ENCODE measurements at places on chromosomes 2 and 18.

GRCh38 chr2:174544156-174544555 is 53.4 kb downstream of the WIPF1 start:
- no peak for DNase-seq

GRCh38 chr2:238486123-238486848 is 59.6 kb downstream of the ASB1 start:
- no peak for DNase-seq

GRCh38 chr2:37776487-37776886 is 105.0 kb upstream of the CDC42EP3 start:
- DNase-seq: no peak

DNA sequence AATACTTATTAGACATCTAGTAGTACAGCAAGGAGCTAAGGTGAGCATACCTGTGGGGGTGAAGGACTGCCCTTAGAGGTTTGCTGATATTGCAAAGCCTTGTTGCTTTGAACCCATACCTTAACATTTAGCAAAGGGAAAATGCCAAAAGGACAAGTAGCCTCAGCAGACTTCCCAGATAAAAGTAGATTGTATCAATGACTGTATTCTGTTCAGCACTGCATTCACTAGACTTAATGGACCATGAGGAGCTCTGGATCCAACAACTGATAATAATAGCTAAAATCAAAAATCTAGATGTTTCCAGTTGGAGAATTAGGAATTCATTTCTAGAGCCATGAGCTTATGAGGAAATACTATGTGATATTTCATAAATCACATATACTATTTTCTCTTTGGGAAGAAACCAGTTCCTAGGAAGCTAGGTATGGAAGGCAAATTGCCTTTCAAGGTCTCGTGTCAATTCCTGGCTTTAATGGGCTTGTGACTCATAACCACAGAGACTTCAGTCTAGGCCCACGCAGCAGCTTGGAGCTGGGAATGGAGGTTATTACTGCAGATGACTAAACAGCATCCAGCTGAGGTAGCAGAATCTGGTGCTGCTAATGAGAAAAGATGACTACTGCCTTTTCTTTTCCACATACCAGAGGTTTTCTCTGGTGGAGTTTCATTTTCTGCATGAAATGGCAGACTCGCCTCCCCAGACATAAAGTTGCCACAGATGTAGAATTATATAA is 191.2 kb upstream of the NABP1 start:
- no peak for DNase-seq

GRCh38 chr2:31413862-31414550 is 536 bp downstream of the XDH start:
- DNase-seq: no peak

DNA sequence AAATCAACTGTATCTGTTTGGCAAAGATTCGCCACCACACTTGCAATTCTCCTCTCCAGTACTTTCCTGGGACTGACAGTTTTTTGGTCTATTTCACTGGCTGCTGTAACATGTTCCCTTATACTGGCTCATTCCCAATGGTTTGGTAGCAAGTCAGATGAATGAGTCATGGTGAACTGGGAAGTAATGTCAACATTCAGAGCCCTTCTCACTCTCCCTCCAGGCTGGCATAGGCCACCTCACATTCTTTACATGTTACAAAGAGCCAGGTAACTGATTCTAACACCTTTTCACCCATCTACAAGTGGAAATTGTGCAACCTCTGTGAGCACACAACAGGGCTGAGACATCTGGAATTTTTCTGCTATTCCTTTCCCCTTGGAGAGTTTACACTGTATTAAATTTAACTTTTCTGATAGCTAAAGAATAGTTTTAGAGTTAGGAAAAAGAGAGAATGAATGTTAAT is 111.3 kb upstream of the TLK1 start:
- no peak for DNase-seq

DNA sequence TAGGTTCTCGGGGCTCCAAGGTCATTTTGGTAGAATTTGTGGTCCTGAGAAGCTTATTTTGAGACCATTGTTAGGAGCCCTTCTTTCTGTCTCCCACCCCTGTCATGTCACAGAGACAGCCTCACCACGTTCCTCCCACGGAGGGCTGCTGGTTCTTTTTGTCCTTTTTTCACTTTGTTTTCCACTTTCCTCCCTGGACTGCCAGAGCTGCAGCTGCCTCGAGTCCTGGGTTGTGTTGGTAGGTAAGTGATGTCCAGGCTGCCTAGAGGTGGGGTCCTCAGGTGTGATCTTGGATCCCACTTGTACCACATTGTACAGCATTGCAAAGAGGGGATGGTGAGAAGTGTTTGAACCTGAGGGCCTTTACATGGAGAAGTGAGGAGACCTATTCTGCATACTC is 130.2 kb upstream of the EML6 start:
- no peak for DNase-seq

DNA sequence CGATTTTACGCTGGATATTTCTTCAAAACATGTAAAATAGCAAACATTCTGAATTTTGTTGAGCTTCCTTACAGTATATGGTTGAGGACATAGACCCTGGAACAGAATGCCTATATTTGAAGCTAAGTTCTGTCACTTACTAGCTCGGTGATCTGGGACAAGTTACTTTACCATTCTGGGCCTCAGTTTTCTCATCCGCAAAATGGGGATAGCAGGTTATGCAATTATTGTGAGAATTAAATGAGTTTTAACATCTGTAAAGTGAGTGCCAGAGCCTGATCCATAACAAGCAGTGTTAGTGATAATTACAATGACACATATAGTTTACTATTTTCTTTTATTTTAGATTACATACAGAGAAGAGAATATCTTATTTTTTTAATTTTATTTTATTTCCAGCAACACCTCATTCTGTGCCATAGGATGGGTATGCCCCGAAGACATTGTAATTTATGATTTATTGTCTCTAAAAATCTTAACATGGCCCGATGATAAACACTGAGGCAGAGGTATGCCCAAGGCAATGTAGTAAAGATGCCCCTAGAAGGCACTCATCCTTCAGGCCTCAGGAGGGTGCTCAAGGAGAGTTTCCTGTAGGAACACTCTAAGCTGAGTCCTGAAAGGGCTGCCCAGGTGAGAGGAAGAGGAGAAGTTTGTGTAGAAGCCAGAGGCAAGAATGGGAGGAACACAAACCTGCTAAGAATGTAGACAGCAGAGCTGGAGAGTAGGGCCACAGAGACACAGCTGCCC is 250.9 kb downstream of the BCL11A start:
- no peak for DNase-seq

GRCh38 chr2:207311316-207312005 is 145.7 kb upstream of the KLF7 start:
- DNase-seq: peak; percentile 99

DNA sequence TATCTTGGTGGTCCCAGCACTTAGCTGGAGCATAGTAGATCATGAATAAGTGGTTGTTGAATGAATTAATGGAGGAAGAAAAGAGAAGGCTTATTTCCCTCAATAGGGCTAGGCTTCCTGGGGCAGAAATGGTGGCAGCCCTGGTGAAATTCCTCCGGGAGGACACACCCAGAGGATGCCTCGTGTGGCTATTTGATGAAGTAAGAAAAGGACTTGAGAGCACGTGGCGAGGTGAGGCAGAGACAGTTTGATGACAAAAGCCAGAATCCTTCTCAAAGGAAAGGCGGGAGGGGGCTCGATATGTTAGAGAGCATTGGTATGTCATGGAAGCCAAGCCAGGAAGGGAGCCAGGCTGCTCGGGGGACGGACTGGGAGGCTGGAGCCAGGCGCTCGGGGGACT is 14.7 kb downstream of the FAM228A start:
- DNase-seq: no peak

DNA sequence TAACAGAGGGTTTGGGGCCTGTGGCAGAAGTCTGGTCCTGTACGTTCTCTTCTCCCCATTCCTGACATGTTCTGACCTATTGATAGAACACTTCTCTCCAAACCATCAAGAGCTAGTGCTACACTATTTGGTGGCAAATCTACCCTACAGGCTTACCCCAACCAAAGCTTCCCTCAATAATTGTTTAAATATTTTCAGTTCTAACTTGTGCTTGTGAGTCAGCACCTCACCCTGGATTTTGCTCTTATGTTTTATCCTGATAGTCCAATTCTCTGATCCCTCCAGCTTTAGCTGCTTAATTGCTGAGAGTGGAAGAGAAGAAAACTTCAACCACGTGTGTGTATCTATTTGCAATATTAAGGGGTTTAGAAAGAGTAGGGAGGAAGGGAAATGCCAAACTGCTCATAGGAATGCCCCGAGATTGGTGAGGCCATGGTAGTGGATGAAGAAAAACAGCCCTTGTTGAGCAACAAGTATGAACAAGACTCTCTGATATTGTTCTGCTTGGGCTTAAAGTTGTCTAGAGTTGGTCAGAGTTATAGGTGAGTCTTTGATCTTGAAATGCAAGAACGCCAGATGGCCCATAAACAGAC is 67.8 kb upstream of the PARD3B start:
- DNase-seq: no peak

DNA sequence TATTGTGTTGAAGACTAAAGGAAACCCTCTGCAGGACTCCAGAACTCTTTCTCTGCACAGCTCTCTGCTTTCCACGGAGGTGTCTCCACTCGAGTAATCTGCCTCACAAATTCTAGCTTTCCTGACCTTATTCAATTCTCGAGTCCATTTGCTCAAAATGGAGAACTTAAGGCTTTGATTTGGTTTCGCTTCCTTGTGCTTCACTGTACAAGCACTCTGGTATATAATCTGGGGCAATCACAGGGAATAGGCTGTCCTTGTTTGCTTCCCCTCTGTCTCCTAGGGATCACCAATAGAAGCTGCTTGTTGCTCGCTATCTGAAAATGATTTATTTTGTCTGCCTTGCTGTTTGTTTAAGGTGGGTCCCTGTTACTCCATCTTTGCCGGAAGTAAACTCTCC is 129.1 kb upstream of the DOCK10 start:
- DNase-seq: peak; percentile 14

DNA sequence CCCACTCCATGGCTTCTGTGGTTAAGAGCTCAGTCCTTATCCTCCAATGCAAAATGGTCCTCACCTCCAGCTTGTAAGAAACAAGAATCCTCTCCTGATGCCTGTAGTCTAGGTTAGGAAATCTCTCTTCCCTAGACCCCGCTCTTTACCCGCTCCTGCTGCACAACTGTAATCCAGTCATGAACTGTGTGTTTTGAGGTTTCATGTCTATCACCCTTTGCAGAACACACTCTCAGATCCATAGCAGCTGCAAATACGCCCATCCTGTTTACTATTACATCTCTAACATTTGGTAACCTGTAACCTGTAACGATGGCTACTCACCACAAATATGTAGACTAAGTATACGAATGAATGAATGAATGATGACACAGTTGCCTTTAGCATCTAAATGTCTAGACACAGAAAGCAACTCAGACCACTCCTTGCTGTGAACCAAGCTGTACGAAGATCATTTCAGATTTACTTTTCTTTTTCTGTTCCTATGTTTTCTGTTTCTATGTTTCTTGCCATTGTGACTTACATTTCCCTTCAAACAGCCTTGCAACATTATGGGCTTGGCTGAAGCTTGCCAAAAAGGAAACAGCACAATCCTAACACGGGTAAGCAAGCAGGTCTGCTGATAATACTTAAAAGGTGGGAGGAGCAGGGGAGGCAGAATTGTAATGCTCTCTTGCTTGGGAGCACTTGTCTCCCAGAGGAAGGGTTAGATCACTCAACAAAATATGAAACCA is 53.7 kb downstream of the EPHA4 start:
- no peak for DNase-seq

DNA sequence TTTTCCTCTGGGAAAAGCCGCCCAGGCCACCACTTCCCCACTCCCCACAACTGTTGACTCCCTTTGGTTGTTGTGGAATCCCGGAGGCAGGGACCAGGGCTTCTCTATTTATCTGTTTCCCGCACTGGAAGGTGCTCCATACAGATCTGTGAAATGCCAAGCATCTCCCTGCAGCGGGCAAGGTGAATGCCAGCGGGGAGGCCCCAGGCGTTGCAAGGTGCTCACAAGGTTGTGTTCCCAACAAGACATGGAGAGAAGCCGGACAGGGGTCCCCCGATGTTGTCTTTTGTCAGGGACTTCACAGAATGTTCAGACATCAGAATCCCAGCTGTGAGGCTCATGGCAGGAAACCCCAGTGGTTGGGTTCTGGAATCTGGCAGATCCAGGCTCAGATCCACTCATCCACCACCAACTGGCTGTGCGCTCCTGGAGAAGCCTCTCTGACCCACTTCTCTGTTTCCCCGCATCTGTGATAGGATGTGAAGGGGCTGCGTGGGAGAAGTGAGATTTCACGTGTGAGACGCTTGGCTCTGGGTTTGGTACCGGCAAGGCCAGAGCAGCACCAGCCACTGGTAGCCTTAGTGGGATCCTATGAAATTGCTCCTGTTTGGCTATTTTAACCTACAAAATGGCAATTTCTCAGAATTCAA is 8.6 kb upstream of the NEU2 start:
- DNase-seq: no peak

DNA sequence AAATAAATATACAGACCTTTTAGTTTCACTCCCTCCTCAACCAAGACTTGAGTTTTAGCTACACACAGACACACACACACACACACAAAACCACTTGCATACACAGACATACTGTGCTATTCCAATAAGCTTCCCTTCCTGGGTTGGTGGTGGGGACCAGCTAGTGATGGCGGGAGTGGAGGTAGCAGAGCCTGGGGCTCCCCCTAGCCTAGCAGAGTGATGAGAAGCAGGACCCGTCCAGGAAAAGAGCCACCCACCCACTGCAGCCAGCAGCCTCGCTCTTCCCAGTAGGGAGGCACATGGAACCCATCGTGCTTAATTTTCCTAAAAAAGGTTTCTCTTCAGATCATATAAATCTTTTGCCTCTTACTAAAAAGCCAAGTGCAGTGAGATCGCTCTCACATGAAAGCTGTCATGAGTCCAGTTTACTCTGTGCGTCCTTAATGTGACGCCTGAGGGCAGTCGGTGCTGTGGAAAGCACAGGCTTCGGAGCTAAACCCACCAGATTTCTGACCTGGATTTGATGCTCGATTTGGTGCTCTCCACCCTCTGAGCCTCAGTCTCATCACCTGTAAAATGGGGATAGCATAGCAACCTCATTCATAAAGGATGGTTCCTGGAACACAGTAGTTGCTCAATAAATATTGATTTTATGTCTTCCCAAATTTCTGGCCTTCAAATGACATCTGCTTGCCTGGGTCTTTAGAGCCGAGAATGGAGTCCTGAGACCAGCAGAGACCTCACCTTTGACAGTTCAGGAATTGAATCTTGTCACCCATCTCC is 60.1 kb upstream of the YWHAQ start:
- no peak for DNase-seq

DNA sequence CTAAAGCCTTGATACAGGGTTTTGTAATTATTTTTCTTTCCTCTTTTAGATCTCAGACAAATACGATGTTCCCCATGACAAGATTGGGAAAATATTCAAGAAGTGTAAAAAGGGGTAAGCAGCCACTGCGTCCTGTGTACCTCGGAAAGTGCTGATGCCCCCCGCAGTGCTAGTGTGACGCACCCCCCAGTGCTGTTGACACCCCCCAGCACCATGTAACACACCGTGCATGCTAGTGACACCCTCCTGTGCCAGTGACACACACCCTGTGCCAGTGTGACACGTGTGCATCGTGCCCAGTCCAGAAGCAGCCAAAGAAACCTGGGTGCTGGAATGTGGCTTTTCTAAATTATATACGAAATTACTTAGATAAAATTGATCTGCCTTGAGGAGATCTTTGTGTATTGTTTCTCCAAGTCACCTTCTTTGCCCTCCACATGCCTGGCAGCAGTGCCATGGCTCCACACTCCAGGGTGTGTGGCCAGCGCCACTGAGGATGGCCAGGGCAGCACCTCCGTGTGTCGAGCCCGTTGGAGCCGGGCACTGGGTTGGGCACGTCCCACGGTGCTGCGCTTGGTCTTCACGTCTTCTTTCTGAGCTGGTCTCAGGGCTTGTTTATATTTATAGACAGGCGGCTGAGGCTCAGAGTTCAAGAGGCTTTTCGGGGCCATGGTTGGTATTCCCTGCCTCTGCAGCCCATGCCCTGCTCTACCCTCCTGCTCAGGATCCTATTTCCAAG is 44.3 kb upstream of the KLF11 start:
- DNase-seq: no peak
